ENCODE measurements at places on chromosomes 4 and X.

DNA sequence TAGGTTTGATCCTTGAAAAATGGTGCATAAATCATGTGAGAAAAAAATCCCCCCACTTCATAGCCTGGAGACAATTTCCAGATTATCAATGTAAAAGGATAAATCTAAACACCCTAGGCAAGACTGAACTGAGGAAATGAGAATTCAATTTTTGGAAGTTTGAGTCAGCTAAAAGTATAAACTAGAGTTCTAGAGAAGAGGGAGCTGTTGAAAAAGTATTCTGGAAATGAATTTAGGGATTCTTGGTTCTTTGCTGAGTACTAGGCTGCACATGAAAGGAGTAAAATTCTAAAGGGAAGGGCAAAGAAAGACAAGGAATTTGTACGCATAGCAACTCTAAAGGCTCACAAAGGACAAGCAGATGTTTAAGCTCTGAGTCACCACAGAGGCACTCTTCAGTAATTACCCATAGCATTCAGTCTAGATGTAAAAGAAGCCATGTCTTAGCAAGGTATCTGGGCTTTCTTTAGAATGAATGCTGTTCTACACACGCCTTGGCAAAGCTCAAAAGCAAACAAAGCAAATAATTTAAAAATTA, 896.5 kb downstream of the PDHA2 start:
- DNase-seq = peak; percentile 85

DNA sequence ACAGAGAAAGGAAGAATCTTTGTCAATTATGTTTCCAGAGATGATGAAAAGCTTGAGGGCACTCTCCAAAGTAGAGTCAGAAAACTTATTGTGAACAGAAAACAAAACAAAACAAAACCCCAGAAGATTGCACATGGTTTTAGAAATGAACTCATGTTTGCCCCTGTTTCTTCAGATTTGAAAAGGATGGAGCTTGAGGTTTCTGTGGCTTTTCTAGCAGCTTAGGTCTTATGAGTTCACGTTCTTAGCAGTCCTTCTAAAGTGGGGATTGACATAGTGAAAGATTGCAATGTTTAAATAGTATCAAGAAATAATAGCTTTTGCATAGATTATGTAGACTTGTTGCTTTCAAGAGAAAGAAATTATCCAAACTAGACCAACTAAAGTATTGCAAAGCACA, 421.8 kb downstream of the GBA3 start:
- DNase-seq = peak; percentile 5

GRCh38 chr4:2832309-2832980, 11.2 kb upstream of the ADD1 start:
- DNase-seq = no peak

GRCh38 chrX:46850771-46851170, 13.9 kb downstream of the RP2 start:
- no peak for DNase-seq

DNA sequence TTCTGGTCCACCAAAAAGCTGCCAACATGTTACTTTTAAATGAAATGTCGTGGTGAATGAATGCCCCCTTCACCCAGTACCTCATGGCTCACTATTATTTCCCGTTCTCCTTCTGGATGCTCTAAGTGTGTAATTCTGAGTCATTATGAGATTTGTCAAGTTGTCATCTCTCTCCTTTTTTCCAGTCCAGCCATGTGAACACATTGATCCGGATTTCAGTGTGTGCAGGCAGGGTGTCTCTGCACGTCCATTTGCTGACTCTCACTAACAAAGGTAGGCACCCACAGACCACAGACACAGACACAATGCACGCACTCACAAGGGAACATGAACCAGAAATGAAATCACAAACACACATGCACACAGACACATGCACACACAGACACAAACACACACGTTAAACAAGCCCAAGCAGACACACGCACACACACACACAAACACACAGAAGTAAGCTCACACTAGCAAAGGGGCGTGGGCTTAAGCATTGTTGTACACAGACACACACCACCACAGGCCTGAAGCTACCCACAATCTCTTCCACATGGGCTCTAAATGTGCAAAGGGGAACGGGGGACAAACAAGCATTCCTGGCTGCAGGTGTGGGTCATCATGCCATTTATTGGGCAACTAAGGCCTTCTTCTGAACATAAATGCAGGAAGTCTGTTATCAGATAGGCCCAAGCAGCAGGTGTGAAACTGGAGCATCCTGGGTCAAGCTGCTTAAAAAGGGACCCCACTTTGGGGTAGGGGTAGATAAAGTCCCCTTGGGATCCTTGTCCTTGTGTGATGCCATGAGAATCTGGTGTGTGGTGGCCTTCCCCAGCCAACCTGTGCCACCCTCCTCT, 58.1 kb downstream of the NBDY start:
- DNase-seq = no peak

DNA sequence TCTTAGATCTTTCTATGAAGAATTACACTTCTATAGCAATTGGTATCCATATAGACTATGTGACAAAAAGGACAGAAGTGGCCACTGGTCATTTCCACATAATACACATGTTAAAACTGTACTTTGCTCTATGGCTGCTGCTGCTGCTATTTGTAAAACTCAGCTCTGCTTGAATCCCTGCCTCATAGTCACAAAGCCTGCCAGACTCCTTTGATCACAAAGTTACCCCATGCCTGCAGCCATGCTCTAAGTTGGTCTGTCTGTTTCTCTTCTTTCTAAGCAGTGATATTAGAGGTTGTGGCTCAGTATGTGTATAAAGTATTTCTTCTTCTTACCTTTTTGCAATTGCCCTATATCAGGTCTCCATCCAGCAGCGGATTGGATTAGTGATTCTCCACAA, 210.9 kb downstream of the GRID2 start:
- DNase-seq = no peak

DNA sequence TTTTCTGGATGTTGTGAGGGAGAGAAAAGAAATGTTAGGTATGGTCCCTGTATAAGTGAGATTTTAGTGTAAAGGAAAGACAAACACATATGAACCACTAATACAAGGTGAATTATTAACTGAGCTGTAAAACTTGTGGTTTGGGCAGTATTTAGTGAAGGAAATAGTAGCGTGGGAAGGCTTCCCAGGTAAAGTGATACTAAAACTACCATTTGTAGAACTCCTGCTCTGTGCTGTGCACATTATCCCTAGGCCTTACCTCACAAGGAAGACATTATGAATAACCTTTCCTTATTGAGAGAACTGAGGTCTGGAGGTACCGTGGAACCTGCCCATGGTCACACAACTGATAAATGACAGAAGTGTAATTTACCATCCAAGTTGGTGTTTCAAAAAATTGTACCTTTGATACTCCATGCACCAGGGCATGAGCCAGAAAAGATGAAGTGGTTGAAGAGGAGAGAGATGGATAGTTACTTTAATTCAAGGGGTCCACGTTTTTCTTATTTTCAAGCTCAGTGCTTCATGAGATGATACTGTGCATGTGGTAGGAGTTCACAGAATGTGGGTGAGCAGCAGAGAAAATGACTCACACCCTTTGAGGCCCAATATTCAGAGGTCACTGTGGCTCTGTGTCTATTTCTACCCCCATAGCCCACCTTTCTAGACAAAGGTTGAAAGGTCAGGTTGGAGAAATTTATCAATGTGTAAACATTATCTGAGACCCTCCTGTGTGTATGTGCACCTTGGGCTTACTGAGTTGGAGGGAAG, 2.6 kb upstream of the VSIG4 start:
- DNase-seq = no peak

DNA sequence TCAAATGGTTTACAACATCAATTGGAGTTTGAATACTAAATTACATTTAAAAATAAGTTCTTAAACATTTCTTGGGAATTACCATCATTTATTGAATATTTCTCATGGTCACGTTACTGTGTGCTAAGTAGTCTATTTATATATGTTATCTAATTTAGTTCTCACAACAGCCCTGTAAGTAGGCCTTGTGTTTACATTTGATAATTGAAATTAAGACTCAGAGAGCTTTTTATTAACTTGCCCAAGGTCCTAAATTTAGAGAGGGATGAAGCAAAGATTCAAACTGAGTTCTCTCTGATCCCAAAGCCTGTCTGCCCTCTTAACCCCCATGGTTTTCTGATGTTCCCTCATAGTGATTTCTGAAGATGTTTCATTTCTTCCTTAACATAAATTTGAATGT, 103.7 kb downstream of the CEP135 start:
- DNase-seq = no peak

DNA sequence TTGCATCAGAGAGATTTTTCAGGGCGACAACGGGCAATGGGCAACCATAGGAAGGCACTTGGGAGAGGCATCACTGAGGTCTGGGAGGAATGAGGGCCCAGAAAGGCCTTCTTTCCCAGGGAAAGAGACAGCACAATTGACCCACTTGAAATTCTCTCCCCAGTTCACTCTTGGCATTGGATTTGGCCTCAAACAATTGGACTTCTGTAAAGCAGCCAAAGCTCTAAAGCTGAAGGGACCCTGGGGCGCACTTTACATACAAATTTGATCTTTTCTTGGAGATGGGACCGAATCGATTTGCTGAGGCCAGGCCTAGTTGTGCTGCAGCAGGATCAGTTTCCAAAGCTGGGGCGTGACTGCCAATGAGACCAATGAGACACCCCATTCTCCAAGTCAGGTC, 3.2 kb downstream of the ARHGAP36 start:
- no peak for DNase-seq

DNA sequence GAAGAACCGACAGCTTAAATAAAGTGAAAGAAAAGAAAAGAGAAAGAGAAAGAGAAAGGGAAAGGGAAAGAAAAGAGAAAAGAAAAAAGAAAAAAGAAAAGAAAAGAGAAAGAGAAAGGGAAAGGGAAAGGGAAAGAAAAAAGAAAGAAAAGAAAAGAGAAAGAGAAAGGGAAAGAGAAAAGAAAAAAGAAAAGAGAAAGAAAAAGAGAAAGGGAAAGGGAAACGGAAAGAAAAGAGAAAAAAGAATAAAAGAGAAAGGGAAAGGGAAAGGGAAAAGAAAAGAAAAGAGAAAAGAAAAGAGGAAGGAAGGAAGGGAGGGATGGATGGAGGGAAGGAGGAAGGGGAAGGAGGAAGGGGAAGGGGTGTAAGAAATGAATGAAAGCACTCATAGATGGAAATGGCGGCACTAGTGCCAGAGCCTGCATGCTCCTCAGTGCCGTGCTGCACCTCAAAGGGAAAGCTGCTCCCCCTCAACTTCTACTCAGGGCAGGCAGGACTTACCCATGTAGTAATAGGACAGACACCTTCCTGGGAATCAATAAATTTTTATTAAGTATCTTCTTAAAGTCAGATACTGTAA, 70.7 kb downstream of the AFAP1 start:
- DNase-seq = no peak

- DNase-seq = no peak
Measured at GRCh38 chr4:6273661-6273990, 4.0 kb downstream of the WFS1 start.

DNA sequence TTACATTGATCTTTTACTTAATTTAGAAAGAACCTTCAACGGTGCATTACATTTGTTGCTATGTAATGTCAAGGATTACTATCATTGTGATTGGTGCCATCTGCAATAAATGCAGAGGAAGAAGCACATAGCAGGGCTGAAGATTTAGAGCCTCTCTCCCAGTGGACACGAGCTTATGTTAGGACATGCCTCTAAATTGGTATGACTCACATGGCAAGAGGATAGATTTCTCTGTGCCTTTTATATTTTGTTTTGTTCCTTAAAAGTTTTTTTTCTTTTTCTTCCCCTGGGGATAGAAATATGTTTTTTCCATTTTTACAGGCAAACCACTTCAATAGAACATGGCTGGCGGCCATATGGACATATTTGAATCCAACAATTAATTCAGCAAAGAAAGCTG, 205.0 kb upstream of the HAND2 start:
- DNase-seq = no peak

GRCh38 chr4:76590798-76591281, 155.8 kb downstream of the SHROOM3 start:
- DNase-seq = peak; percentile 59

DNA sequence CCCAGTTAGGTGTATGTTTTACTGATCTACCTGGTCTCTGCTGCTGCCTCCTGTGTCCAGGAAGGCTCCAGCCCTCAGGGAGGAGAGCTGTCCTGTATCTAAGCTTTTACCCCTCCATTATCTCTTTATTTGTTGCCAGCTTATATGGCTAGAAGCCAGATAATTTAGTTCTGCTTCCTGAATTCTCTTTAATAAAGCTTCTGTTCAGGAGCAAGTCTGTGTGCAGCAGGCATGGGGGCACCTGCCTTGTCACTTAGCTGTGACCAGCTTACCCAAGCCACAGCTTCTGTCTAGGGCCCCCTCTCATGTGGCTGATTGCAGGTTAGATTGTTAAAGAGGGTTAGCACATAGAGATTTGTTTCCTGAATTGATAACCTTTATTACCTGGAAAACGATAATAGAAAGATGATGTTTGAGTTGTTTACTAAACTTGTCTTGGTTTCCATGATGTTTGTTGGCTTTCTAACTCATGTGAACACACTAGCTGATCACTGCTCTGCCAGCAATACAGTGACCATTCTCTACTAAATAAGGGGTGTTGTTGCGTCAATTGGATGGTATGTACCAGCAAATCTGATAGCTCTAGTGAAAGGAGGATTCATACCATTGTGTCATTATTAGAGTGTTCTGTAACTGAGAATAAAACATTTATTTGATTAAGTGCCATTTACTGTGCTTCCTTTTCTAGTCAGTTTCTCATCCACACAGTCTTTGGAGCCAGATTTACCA, 189.8 kb upstream of the ANK2 start:
- no peak for DNase-seq

- DNase-seq = peak; percentile 46
Measured at GRCh38 chr4:10117359-10118047, 904 bp upstream of the WDR1 start.

DNA sequence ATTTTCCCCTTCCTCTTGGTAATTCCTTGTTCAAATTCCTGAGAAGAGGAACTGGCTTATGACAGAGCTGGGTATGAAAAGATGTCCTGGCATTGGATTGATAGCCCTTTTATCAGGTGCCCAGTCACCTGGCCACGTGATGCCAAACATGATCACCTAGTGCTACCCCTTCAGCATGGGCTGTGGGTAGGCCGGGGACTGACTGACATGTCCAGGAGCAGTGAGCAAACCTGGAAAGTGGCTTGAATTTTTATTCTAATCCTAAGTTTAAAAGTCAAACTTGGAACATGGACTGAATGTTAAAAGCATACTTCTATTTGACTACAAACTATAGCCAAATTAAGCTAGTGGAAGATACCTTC, 99.7 kb upstream of the CXCL13 start:
- no peak for DNase-seq

GRCh38 chrX:129631849-129632248, 22.9 kb downstream of the APLN start:
- no peak for DNase-seq

GRCh38 chr4:16192631-16193518, 33.4 kb downstream of the TAPT1 start:
- DNase-seq = no peak

GRCh38 chr4:17468619-17469221, 43.2 kb downstream of the QDPR start:
- peak; percentile 45 for DNase-seq

DNA sequence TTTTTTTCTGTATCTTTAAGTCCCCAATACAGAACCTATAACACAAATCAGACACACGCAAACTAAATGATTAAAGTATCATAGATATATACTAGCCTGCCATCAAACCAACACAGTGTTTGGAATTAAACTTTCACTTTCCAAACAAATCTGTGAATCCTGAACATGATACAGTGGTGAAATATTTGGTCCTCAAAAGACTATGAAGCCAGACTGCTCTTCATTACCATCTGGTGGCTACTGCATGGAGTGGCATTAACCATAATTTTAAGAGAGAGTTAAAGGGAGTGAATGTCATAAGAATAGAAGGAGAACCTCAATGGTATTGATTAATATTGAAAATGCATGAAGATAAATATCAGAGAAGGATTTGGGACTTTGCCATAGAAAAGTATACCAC, 9.2 kb upstream of the GABRA4 start:
- DNase-seq = peak; percentile 41

All from astrocyte of the spinal cord (primary cell).